Hippocampal formation (tissue), 2 donors: ENCODE measurements at places on chromosomes 4 and X.

- no peak for DNase-seq
Measured at GRCh38 chr4:178738026-178738425, 1295.8 kb upstream of the AGA start.

- DNase-seq = no peak
Measured at GRCh38 chr4:137754652-137755471, 222.6 kb upstream of the PCDH18 start.

DNA sequence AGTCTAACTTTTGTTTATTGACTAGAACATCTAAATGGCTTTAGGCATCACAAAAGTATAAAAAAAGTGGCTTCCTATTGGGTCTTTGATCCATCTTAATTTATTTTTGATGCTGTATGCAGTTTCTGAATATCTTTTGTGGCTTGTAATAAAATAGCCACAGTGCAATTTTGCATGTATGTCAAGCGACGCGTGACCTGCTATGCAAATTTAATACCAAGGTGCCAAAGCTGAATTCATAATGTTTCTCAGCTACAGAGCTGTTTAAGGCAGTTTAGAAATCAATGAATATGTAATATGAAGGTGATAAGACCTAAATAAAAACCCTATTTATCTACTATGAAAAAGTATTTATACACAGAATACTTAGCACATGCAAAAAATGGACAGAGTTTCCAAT lies 197.8 kb downstream of the AFF2 start:
- DNase-seq = no peak

GRCh38 chrX:118740276-118740889 lies 13.0 kb downstream of the IL13RA1 start:
- DNase-seq = no peak

GRCh38 chr4:10239982-10240654 lies 123.5 kb upstream of the WDR1 start:
- DNase-seq = no peak

DNA sequence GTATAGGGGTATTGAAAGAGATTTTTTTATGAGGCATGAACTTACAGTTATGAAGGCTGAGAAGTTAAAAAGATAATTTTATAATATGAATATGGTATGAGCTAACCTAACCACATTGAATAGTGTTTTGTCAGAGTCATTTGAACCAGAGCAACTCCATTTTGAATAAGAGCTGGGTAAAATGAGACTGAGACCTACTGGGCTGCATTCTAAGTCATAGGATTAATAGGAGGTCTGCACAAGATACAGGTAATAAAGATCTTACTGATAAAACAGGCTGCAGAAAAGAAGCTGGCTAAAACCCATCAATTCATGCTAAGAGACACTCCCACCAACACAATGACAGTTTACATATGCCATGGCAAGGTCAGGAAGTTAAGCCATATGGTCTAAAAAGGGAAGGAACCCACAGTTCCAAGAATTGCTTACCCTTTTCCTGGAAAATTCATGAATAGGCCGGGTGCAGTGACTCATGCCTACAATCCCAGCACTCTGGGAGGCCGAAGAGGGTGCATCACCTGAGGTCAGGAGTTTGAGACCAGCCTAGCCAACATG lies 209.2 kb downstream of the TECRL start:
- DNase-seq = no peak

DNA sequence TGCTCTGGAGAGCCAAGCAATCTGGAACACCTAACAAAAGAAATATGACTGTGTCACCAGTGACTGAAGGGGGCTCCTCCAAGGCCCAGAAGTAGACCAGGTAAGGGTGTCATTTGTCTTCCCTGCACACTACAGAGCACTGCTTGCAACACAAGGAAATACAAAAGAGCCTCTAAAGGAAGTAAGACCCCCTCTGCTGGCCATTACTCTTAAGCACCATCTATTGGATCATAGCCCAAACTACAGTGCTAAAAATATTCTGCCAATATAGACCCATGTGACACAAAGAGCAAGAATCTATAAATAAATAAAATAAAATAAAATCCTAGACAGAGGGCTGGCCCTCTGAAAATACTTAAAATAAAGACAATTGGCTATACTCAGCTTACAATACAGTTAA lies 528.7 kb downstream of the TMA16 start:
- DNase-seq = no peak

GRCh38 chr4:108261026-108261425 lies 92.3 kb upstream of the LEF1 start:
- DNase-seq = no peak

DNA sequence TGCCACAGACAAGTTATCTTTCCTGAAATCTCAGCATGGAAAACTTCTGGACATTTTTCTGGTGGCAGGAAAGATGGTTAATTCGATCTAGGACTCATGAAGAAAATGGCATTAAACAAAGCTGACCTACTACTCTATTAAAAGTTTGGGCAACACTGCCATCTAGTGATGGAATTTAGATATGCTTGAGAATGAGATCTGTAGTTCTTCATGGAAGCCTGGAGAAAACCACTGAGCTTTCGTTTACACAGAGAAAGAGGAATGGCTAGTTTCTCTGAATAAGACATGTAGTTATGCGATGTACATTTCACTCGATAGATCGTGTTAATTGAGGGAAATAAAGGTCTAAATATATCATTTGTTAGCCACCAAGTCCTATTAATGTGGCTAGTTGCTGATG lies 51.7 kb upstream of the CHRDL1 start:
- DNase-seq = peak; percentile 58

DNA sequence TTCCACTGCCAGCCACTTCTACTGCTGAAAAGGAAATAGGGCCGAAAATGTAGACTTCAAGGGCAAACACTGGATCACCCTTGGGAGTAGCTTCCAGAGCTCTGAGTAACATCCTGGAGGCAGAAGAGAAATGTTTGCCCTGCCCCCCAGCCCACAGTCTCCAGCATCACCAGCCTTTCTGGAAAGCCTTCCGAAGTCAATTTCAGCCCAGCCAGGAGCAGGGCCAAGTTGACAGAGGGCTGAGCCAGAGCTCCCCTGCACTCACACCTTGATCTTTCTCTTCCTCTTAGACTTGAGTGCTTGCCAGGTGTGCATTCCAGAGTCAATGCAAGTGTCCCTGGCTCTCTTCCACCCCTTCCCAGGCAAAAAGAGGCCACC lies 35.2 kb downstream of the SLC25A5 start:
- no peak for DNase-seq

DNA sequence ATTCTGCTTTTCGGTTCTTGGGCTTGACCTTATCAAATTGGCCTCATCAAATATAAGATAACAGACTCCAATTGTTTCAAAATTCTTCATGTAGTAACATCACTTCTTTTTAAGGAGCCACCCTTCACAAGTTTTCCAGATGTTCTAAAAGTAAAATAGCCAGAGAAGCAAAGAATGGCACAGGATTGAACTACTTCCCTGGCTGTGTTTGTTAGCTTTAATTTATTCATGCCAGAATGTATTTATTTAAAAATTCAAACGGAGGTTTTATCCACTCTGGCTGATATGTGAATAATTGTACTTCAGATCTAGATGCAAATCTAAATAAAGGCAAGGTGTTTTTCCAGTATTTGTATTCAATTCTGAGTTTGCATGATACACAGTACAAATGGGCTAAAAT lies 581.3 kb upstream of the TENM3 start:
- DNase-seq = no peak

- DNase-seq = peak; percentile 33
Measured at GRCh38 chr4:10013722-10014121, 7.6 kb downstream of the SLC2A9 start.

GRCh38 chr4:96093563-96093962 lies 253.7 kb downstream of the PDHA2 start:
- no peak for DNase-seq

- DNase-seq = peak; percentile 29
Measured at GRCh38 chr4:113183032-113183605, 133.7 kb downstream of the ANK2 start.

DNA sequence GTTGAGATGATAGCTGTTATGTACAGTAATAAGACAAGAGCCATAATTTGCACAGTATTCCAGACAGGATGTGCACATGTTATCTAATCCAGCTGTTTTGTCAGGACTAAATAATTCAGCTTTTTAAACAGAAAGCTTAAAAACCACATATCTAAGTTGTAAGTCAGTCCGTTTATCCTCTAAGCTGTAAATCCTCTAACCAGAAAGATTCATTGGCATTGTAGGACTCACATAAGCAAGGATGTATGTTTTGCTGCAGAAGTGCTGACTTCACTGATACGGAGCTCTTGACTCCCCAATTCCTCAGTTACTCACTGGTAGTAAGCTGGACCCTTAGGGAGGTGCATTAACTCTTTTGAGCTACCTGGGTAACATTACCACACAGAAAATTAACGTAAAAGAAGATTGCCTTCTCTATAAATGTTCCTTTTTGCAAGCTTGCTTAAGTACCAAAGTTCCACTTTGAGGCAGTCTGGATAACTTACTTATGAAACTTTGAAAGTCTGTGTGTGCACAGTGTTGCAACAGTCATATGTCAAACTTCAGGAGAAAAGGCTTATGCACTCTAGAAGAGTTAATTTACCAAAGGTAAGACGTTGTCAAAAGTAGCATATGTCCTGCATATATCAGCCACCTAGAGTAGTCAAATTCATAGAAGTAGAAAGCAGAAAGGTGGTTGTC lies 58.3 kb upstream of the MAGEB2 start:
- no peak for DNase-seq

GRCh38 chr4:112848911-112849310 lies 200.5 kb upstream of the ANK2 start:
- DNase-seq = no peak

GRCh38 chrX:79095441-79096041 lies 48.9 kb upstream of the GPR174 start:
- no peak for DNase-seq
